ENCODE measurements at places on chromosomes 3 and 15.

DNA sequence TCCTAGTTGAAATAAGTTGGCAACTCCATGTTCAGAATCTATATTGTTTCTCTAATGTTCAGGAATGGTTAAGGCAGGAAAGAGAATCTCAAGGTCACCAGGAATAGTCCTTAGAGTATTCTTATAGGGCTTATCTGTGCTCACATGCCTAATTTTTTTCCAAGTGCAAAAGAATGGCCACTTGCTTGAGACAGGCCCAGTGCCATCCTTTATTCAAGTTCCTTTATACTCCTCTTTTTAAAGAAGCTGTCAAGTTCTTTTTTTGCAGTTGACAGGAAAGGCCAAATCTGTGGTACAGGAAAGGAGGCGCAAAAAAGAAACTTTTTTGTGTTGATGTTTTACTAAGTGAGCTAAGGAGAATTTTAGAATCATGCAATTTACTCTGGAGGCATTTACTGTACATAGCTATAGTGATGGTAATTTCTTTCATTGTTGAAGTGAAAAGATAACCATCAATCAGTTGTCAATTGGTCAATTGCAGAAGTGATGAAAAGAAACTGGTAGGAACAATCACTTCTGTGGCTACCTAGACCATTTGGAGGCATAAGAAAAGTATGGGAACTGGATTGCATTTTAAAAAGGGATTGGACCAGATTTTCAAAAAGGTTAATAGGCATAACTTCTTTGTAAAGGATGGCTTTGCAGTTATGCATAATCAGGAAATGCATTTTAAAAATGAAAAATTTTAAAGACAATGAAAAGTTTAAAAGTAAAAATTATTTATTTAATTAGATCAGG lies 102.5 kb upstream of the SOX2 start:
- no peak for DNase-seq

GRCh38 chr15:41971895-41972252 lies 483 bp downstream of the EHD4 start:
- DNase-seq: no peak

DNA sequence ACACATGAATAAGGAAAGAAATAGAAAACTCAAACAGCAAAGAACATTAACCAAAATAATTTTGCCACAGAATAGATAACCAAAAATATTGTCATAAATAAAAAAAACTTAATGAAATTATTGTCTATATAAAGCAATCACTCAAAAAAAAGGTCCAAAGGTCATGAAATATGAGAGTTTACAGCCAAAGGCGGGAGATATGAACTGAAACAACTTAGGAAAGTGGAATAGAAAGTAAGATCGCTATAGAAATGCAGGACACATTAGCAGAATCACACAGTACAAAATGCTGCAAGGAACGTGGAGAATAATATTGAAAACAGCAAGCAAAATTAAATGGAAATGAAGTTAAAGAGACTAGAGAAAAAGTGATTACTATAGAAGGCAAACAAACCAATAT lies 375.0 kb upstream of the ARHGEF26 start:
- no peak for DNase-seq

- DNase-seq: no peak
Measured at GRCh38 chr3:5583920-5584319, 396.4 kb downstream of the EDEM1 start.

DNA sequence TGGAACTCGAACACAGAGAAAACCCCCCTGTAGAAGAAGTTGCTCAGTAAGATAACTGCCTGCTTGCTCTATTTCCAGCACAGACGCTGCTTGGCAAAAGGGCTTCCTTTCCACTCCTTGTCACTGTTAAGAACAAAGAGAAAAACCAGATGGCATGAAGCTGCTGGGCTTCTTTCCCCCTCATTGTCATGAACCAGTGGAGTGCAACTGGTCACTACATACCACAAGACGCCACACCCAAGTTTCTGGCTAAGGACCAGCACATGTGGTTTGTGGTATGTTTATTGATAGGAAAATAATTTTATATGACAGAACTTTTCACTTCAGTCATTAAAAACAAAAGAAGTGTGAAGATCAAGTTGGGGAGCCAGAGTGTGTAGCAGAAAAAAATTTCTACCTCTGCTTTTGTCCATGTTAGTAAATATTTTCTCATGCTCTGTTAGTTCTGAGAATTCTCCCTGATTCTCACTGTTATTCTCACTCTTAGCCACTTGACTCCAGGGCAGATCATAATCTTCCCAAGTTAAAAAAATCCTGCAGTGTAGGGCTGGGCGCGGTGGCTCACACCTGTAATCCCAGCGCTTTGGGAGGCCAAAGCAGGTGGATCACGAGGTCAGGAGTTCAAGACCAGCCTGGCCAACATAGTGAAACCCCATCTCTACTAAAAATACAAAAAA lies 37.9 kb downstream of the CLK3 start:
- peak; percentile 23 for DNase-seq

DNA sequence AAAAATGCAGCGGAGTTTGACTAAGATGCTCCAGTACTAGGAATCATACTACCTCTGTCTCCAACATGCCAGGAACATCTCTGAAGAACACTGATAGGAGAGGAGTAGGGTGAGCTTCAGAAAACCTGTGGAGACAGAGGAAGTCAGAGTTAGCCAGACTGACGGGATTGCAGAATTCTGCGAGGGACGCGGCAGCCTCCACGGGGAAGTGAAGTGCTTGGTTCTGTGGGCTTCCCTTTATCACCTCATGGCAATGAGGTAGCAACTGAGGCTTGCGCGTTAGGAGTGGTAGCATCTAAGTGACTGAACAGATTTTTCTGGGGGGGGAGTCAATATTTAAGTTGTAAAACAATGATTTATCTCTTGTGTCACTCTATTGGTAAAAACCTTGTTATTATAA lies 226.3 kb downstream of the MCTP2 start:
- DNase-seq: no peak

GRCh38 chr3:188383748-188384147 lies 229.8 kb downstream of the LPP start:
- no peak for DNase-seq

DNA sequence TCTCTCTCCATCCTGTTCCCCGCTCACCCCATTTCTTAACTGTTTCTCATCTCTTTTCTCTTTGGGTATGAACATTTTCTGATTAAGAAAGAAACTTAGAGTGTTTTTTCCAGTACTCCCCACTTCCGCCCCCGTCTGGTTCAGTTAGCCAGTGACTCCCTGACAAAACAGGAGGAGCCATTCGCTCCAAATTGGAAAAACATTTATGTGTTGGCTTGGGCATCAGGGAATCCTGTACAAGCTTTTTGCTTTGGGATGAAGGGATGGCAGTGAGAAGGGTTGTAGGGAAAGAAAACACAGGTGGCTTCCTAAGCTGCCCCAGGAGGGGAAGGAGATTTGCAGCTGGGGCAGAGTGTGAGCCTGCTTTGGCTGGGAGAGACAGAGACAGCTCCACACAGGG lies 47.0 kb downstream of the BOC start:
- DNase-seq: no peak

GRCh38 chr3:153617463-153617862 lies 455.4 kb downstream of the RAP2B start:
- no peak for DNase-seq

DNA sequence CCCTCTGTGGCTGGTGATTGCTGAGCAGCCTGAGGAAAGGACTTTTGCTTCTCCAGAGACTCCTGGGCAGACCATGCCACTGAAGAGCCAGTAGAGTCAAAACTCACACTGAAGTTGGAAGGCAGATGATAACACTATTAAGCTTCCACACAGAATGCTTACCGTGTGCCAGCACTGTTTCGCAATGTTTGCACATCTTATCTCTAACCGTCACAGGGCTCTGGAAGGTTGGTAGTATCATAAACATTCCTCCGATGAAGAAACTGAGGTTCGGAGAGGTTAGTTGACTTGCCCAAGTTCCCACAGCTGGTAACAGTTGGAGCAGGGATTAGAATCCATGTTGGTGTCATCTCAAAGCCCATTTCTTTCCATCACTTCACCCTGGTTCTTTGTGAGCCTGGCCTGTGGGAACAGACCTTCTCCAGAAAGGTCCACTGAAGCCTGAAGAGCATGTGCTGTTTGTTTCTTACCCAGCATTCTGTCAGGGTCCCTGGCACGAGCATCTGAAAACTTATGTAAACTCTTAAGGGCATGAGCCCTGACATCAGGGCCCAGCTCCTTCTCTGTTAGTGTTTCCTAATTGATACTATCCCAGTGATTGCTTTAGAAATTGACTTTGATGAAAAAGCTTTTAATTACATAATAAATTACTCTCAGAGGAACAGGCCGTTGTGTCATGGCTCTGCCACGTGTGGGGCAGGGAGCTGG lies 77.0 kb upstream of the PRR23C start:
- peak; percentile 81 for DNase-seq

GRCh38 chr15:43792761-43793476 lies 799 bp downstream of the SERF2 start:
- DNase-seq: no peak

- no peak for DNase-seq
Measured at GRCh38 chr15:29133321-29133720, 136.3 kb downstream of the NSMCE3 start.

DNA sequence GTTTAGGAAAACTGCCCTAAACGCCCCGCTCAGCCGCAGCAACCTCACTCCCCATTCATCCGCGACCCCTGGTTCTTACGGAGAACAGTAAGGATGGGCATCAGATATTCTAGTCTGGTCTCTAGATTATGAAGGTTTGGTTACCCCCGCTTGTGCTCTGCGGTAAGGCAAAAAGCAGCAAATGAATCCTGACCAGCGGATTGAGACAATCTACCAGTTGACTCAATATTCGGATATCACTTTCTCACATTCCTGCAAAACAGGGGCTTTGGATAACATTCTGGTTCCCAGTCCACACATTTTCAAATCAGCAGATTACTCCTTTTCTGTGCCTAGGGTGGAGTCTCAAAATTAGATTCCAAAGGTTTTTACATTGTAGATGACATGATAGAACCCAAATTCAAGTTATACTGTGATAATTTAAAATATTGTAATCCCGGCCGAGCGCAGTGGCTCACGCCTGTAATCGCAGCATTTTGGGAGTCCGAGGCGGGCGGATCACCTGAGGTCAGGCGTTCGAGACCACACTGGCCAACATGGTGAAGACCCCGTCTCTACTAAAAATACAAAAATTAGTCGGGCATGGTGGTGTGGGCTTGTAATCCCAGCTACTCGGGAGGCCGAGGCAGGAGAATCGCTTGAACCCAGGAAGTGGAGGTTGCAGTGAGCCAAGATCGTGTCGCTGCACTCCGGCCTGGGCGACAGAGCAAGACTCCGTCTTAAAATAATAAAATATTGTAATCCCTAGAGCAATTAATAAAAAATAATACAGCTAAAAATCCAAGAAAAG lies 1.1 kb upstream of the CYFIP1 start:
- no peak for DNase-seq

DNA sequence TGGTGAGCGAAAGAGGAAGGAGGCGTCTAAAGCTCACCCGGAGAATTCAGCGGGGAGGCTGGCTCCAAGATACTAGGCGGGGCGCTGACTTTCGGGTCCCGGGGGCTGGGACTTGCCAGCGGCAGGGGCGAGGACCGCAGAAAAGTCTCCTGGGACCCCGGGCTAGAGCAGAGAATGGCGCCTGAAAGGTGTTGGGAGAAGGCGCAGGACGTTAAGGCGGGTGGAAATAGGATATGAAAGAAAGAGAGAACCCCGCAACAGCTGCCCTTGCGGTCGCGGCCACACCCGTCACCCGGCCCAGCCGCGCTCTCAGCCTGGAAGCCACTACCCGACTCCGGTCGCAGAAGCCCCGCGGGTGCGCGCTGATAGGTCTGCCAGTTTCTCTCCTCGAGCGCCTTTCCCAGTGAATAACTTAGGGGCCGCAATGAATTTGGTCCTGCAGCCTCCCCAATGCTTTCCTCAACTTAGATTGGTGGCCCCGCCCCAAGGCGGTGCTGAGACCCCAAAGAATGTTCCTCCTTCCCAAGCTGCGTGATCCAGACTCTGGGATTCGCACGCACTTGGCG lies 604 bp downstream of the LTK start:
- no peak for DNase-seq

- no peak for DNase-seq
Measured at GRCh38 chr3:159861369-159861987, 127.2 kb upstream of the IL12A start.

DNA sequence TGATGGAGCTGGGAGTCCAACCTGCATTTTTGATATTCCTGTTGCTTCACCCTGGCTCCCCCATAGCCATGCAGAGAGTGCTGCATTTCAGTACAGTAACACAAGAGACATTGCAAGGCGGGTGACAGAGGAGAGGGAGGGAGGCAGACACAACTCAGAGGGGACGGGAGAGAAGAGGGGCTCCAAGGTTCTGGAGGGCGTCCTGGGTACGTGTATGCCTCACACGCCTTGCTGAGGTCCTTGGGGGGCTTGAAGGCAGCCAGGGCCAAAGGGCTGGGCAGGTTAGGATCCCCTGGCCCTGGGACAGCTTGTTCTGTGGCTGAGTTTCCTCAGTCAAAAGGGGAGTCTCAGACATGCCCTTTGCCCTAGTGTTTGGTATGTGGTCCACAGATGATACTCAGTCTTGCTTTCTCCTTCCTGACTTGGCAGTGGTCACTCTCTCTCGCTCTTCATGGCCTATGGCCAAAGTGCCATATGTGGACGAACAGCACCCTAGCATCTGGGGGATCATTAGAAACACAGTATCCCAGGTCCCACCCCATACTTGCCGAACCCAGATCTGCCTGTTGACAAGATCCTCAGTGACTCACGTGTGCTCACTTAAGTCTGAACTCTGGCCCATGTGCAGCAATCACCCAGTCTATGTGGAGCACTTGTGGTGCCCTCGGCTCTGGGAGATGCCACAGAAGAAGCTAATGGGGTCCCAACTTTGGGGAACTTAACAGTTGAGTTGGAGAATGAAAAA lies 52.9 kb downstream of the FGD5 start:
- DNase-seq: no peak

DNA sequence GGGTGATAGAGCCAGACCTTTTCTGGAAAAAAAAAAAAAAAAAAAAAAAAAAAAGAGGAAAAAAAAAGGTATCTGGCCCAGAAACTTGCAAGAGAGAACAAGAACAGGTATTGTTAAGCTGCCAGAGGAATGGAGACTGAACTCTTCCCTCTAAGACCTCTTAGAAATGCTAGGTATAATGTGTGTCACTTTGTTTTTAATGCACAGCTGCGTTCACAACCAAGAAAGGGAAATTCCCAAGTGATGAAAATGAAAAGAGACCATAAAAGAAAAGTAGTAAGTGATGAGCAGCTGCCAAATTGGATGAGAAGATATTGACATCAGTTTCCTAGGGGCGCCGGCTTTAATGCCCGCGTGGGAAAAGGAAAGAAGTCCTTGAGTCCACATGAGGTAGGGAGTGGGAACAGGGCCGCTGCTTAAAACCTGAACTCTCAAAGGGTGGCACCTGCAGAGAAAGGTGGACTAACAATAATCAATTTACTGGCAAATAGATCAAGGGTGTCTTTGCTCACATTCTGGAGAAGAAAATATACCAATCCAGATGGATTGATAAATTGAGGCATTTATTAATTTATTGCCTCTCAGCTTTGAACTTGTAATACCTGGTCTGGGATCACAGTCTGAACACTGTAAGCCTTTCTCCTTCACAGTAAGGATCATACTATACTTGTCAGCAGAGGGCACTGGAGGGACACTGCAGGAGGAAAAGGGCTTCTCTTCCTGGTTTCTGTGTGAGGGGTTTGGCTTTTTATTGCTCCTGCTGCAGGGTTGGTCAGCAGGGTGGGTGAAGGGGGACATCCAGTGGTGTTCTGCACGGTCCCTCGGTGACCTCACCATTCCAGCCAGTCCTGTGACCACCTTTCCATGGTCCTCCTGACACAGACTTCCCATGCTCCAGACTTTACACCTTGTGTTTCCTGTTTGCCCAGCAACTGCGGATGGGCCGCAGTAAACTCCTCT lies 131.6 kb downstream of the AQP9 start:
- peak; percentile 63 for DNase-seq

- DNase-seq: no peak
Measured at GRCh38 chr3:71693641-71694040, 31.6 kb downstream of the EIF4E3 start.

GRCh38 chr3:76367281-76367680 lies 581.9 kb upstream of the ZNF717 start:
- no peak for DNase-seq

Measured in NCI-H226 (cell line).